ENCODE measurements at places on chromosomes 6 and 20. TPM values are rescaled to one million over a fixed set of nuclear protein-coding genes. Genes with fewer than 3 reads are reported as not detected.

- DNase-seq, result no peak
These were observed 103.4 kb upstream of the CCN2 start for GRCh38 chr6:132054525-132054924.

THEMIS gene
- polyA plus RNA-seq, result not detected

DNA sequence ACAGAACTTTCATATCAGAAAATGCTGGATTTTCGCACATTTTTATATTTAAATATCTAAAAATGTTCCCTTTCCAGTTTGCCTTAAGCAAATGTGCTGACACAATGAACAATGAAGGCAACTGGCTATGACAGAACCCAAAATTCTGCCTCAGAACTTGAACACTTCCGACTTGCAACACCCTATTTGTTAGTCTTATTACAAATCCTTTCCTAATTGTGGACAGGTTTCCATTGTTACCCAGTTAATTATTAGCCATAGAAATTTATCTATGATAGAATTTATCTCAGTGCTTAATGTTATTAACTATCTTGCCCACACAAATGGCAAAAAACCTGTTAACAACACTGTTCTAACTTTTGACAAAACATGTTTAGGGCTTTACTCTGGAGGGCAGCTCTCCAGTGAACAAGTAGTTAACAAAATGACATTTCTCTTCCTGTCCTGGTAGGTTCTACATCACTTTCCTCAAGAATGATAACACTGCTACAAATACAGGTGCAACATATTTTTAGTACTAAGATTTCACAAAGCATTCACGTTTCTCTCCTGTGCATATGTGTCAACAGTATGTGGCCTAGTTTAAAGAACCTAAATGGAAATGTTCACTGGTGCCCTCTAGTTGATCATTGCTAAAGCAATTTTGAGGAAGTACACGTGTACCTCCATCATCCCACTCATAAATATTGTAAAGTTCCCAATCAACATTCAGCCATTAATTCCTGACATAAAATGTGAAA lies 58.4 kb downstream of the HIVEP2 start:
- DNase-seq, result no peak

- DNase-seq, result peak; percentile 61
These were observed 32.6 kb downstream of the C6orf15 start for GRCh38 chr6:31079656-31080261.

DNA sequence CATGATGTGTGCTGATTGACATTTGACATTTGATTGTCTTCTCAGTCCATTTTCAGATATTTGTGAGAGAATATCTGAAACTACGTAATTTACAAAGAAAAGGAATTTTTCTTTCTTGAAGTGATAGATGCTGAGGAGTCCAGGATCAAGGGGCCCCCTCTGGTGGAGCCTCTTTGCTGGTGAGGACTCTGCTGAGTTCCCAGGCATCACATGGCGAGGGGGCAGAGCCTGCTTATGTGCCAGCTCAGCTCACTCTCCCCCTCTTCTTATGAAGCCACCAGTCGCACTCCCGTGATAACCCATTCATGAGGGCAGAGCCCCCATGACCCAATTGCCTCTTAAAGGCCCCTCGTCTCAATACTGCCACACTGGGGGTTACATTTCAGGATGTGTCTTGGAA lies 91.3 kb downstream of the RPP40 start:
- no peak for DNase-seq

CCN5 gene
- polyA plus RNA-seq, result 0.32 TPM

GHRH gene
- not detected for polyA plus RNA-seq

- no peak for DNase-seq
These were observed 502.1 kb upstream of the MAP3K7 start for GRCh38 chr6:91088976-91089375.

DNA sequence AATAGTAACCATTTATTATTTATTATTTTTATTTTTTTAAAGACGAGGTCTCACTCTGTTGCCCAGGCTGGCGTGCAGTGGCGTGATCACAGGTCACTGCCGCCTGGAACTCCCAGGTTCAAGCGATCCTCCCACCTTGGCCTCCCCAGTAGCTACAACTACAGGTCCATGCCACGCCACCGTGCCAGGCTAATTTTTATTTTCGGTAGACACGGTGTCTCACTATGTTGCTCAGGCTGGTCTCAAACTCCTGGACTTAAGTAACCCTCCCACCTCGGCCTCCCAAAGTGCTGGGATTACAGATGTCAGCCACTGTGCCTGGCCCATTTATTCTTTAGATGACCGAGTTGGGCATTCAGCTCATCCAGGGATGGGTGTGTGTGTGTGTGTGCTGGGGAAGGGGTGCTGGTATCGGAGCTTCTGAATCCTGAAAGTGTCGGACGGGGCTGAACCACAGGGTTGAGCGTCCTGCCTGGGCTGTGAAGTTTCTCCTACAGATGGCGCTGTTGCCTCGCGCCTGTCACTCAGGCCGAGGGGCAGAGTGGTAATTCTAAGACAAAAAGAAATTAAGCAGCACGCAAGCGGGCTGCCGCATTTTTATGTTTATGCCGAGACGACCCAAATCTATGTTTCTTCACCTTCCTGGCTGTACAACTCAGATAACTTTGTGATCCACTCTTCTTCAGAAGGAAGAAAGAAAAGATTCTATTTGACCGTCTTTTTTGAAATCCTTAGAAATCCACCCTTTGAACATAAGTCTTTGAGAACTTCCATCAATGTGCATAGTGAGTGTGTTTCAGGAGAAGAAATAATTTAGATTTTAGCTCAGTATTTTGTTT lies 252.8 kb downstream of the CDH26 start:
- peak; percentile 75 for DNase-seq

- no peak for DNase-seq
These were observed 176.6 kb upstream of the TAB2 start for GRCh38 chr6:149140910-149141290.

RIN2 gene
- polyA plus RNA-seq, result 22.4 TPM

DNA sequence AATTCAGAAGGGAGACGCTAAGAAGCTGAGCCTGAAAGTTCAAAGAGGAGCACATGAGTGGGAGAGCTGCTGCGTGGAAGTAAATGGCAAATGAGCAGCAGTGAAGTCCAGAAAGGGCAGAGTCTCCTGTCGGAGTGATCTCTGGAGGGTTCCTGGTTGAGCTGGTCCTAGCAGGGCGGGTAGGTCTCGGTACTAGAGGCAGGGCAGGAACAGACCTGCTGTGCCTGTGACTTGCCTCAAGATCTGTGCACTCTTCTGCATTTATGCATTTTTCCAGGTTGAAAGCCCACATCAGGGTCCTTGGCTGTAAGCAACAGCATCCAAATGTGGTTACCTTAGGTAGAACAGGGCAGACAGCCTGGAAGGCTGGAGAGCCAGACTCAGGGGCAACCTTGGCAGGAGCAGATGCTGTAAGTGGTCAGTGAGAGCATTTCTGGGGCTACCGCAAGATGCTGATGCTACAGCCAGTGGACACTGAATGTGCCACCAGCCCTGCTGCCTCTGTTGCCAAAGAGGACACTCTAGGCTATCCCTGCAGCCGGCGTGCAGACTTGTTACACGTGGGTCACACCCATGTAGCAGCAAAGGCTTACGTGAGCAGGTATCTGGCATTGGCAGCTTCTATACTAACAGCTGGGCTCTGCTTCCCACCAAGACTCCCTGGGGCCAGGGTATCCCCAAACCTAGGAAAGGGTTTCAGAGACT lies 8.4 kb downstream of the DUSP22 start:
- no peak for DNase-seq

CGAS gene
- 5.3 TPM for polyA plus RNA-seq

CD40 gene
- 8.0 TPM for polyA plus RNA-seq

HEY2 gene
- polyA plus RNA-seq, result 17.4 TPM

GRCh38 chr20:10362674-10363073 lies 71.3 kb downstream of the MKKS start:
- no peak for DNase-seq

DNA sequence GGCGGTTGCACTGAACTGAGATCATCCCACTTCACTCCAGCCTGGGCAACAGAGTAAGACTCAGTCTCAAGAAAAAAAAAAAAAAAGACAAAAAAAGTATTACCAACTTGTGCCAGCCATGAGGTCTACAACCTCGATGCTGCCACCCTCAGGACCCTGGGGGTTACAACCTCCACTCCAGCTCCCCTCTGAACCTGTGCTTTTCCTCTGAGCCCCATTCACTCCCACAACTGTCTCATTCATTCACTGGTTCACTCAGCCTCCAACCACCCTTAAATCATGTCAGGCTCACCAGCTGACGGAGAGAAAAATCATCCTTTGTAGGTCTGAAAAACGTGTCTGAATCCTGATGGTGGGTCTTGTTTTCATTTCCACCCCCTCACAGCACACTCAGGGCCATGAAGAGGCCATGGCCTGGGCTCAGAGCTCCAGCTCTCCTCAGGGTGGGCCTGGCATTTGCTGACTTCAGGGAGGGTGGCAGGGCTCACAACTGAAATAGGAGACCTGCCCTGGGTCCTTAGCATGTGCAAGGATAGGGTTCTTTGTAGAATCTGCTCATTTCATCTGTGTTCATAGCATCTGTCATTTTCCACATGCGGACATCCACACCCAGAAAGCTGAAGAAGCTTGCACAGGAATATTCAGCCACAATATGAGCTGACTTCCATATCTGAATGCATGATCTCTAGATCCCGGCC lies 1.9 kb upstream of the ULBP1 start:
- no peak for DNase-seq

GRCh38 chr6:40504274-40504673 lies 82.9 kb downstream of the LRFN2 start:
- no peak for DNase-seq

DNA sequence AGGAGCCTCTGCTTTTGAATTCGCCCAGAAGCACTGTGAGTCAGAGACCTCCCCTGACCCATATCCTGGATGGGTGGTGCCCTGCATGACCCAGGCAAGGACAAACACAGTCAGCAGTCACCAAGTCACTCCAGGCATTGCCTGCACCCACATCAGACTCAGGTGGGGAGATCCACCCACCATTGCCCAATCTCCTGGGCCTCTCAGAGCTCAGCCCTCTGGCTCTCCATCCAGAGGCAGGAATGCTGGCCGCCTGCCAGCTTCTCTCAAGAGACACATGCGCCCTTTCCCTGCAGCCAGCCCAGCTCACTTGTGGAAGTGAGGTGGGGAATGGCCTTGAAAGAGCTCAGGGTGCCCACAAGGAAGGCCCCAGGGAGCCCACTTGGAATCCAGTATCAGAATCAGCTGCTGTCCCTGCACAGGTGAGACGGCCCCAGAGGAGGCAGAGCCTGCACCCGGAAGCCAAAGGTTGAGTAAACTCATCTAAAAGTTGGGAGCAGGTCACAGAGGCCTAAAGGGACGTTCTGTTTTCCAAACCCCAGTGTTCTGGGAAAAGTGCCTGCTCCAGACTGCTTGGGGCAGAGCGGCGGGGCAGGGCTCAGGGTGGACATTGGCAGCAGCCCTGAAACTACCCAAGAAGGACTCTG lies 129.8 kb downstream of the PREX1 start:
- DNase-seq, result no peak

All from muscle of arm (tissue), 14 donors.